ENCODE measurements at places on chromosomes 5 and 9. TPM values are rescaled to one million over a fixed set of nuclear protein-coding genes. Genes with fewer than 3 reads are reported as not detected.

GRCh38 chr9:32989660-32990059 is 11.8 kb downstream of the APTX start:
- H3K4me1 ChIP-seq = no peaks in the 10 kb centered on the region
- DNase-seq = no peak
- H3K27me3 ChIP-seq = no peaks in the 10 kb centered on the region
- no peak overlapping the region for H3K27ac ChIP-seq
- no peak overlapping the region for H3K4me3 ChIP-seq

GRCh38 chr9:33285502-33285901 is 4.8 kb upstream of the NFX1 start:
- H3K27me3 ChIP-seq = no peaks in the 10 kb centered on the region
- H3K36me3 ChIP-seq = peaks cover 22% of the 10 kb centered on the region
- no peak overlapping the region for H3K27ac ChIP-seq
- H3K4me3 ChIP-seq = no peak overlapping the region

DNA sequence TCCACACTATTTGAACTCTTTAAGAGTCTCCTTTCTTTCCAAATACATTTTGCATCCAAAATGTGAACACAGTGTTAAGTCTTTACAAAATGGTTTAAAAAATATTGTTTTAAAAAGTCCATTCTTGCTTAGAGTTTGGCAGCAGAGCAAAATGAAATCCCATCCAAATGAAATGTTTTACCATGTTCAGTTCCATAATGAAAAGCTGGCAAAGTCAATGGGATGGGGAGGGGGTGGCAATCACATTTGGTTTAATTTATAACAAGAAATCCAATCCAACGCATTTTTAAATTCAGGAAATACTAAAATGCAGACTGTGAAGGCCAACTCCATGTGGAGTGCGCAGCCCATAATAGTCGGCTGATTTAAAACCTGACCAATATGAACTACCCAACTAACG is 39.4 kb downstream of the MRPL36 start:
- no peaks in the 10 kb centered on the region for H3K4me1 ChIP-seq
- no peak for DNase-seq
- no peak overlapping the region for H3K4me3 ChIP-seq

MYMK gene
- not detected for total RNA-seq

DNA sequence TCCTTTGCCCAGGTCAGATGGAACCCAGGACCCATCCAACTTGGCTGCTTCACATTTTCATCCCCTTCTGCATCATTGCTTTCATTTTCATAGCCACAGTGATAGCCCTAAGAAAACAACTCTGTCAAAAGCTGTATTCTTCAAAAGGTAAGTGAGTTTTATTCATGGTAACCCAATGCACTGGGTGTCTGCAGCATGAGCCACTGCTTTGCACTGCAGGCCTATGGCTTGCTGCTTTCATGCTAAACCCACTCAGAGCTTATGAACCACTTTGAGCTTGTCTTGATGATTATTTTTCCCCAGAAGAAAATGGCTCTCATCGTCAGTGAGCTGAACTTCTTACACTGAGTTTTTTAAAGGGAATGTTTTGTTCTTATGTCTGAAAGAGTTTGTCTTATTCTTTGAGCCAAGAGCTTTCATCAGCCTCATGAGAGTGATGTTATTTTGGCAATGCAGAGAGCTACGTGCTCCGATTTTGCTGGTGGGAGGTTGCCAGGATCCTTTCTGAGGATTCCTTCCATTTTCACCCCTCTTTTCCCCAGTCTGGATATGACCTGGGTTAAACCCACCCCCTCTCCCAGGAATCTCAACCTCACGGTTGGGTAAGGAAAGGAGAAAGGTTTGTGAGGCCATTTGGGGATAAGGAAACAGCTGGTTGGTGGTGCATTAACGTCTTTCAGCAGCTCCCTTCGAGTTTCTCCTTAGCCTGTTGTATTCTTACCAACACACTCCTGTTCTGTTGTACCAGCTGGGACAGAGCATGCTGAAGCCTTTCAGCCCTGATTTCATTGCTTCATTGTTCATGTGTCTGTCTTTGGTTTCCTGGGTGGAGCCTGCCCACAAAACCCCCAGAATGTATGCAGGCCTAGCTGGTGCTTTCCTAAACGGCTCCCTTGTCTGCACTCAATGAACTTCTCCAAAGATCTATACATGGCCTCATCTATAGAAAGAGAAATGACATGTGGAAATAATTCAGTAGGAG is 47.6 kb downstream of the PDCD1LG2 start:
- no peak overlapping the region for H3K4me3 ChIP-seq
- peak overlapping the region; percentile 47 for H3K27ac ChIP-seq
- no peaks in the 10 kb centered on the region for H3K36me3 ChIP-seq
- DNase-seq = no peak
- no peaks in the 10 kb centered on the region for H3K27me3 ChIP-seq

NMUR2 gene
- not detected for total RNA-seq

TMEM8B gene
- 6.3 TPM for total RNA-seq

TXNDC8 gene
- not detected for total RNA-seq

PCDHB8 gene
- not detected for total RNA-seq

GRCh38 chr9:83706676-83707517 is 861 bp downstream of the UBQLN1 start:
- H3K4me1 ChIP-seq = peaks cover 48% of the 10 kb centered on the region
- H3K36me3 ChIP-seq = no peaks in the 10 kb centered on the region
- peak overlapping the region; percentile 84 for H3K4me3 ChIP-seq
- no peaks in the 10 kb centered on the region for H3K27me3 ChIP-seq
- DNase-seq = peak; percentile 25

GRCh38 chr5:109939116-109939682 is 249.5 kb downstream of the MAN2A1 start:
- H3K36me3 ChIP-seq = no peaks in the 10 kb centered on the region
- no peaks in the 10 kb centered on the region for H3K27me3 ChIP-seq
- no peak for DNase-seq
- no peak overlapping the region for H3K27ac ChIP-seq
- H3K4me1 ChIP-seq = no peaks in the 10 kb centered on the region

DNA sequence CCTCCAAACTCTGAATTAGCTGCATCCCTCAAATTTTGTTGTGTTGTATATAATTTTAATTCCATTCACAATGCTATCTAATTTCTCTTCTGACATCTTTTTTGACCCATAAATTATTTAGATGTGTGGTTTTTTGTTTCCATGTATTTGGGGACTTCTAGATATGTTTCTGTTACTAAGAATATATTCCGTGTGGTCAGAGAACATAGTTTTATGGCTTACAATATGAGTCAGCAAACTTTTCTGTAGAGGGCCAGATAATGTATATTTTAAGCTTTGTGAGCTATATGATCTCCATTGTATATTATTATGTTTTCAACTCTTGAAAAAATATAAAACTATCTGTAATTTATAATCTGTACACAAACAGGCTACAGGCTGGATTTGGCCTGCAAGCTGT is 33.4 kb downstream of the MVB12B start:
- H3K27me3 ChIP-seq = no peaks in the 10 kb centered on the region
- H3K36me3 ChIP-seq = no peaks in the 10 kb centered on the region
- no peak overlapping the region for H3K4me3 ChIP-seq
- no peak overlapping the region for H3K27ac ChIP-seq

DNA sequence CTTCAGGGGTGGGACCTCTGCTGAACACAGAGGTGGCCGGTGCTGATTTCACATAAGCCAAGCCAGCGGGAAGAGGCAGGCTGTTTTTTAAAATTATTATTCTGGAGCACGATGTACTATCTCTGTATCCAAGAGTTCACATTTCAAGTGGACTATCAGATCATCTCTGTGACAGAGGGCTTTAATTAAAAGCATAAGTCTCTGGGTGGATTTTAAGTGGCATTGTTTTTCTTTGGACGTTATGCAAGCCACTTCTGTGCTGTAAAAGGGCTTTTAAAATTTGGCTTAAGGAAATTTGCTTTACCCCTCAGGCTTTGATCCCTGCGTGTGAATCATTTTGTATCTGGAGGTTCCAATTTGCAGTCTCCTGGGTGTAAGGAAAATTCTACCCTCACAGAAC is 124.7 kb downstream of the PALM2AKAP2 start:
- no peak overlapping the region for H3K4me3 ChIP-seq
- peaks cover 17% of the 10 kb centered on the region for H3K4me1 ChIP-seq
- H3K36me3 ChIP-seq = no peaks in the 10 kb centered on the region
- DNase-seq = no peak
- no peaks in the 10 kb centered on the region for H3K27me3 ChIP-seq
- H3K27ac ChIP-seq = peak overlapping the region; percentile 6

TRIM36 gene
- 0.05 TPM for total RNA-seq
